Left lobe of liver (tissue), 2 donors: ENCODE measurements at places on chromosomes 3 and 15.

DNA sequence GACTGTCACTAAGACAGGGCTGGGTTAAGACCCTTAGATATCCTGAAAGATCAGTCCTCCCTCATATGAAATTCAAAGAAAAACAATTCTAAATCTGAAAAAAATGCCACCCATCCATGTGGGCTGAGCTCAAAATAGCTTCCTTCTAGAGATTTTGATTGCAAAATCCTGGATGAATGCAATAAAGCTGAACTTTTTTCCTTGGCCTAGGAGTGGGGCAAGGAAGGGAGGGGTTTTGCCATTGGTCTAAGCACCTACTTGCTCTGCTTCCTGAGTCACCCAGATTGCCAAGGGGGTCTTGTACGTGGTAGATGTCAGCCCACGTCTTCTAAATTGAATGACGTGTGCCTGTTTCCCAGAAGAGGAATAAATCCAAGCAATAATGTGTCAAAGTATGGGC, 15.3 kb upstream of the SMAD3 start:
- DNase-seq, result no peak

GRCh38 chr15:39918688-39919385, 1.2 kb downstream of the GPR176 start:
- DNase-seq, result no peak

DNA sequence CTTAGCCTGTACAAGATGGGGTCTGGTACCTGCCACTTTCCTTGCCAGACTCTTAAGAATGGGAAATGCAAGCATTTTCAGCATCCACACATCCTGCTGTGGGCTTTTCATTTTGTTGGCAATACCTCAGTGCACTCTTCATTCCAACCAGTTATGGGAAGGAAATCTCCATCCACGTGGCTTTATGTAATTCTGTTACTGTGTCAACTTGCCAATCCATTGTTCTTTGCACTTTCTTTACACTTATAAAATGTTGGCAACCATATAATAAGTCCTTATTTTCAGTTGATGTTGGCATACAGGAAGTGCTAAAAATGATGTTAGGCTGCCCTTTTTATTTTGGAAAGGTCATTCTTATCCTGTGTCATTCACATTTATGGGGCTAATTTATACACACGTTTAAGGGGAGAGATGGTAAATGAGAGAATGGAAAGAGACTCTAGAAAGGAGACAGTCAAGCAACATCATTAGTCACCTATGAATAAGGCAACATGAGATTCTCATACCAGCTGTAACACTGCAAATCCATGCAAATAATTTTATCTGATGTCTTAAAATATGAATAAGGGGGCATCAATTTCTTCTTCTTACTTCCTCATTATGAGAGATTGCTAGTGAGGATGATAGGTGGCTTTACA, 238.7 kb downstream of the CHST2 start:
- no peak for DNase-seq

GRCh38 chr3:121958801-121959200, 63.2 kb downstream of the ILDR1 start:
- DNase-seq, result no peak

GRCh38 chr3:169170456-169170855, 493.1 kb downstream of the MECOM start:
- no peak for DNase-seq

DNA sequence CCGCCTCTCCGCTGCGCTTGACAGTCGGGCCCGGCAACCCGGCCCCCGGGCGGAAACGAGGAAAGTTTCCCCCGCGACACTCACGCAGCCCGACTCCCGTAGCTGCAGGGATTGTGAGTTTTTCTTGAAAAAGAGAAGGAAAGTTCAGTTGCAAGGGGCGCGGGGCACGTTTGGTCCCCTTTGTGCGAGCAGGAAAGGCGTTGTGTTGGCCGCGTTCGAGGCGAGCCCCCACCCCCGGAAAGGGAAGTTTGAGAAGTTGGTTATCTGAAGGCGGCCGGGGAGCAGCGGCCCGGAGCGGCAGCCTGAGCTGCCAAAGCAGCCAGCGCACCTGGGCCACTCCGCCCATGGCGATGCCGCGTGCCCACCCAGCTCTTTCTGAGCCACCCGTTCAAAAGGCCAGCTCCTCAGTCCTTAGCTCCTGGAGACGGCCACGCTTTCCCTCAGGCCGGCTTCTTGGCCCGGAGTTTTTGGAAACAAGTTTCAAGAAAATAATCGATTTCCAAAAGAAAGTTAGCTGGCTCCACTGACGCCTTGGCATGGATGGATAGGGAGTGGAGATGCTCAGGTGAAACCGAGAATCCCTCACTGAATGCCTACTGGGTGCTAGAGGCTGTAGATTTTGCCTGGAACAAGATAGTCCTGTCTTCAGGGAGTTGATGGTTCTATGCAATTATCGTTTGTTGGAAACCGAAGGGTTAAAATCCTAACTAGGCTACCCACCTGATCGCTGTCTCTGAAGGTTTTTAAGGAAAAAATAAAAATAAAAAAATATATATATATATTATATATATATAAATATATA, 832 bp downstream of the TGFBR2 start:
- peak; percentile 78 for DNase-seq

DNA sequence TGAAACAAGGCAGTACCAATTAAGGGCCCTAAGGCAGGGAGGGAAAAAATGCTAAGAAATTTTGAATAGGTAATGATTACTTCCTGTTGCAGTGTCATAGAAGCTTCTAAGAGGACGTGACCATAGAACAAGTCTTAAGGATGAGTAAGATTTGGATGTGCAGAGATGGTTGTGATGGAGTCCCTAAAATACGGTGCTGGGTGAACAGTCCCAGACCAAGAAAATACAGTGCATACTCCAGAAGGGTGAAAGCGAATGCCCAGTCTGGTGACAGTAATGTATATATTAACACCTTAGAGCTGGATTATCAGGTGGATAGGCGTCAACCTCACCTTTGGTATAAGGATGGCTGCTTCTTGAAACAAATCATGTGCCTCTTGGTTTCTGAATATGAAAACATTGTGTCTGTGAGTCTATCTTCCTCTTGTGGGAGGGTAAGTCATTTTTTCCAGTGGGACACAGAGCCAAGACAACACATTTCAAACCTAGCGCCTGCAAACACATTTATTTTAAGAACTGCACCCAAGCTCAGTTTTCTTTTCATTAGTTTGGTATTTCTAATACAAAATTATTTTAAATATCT, 101.2 kb upstream of the TP63 start:
- DNase-seq, result no peak

DNA sequence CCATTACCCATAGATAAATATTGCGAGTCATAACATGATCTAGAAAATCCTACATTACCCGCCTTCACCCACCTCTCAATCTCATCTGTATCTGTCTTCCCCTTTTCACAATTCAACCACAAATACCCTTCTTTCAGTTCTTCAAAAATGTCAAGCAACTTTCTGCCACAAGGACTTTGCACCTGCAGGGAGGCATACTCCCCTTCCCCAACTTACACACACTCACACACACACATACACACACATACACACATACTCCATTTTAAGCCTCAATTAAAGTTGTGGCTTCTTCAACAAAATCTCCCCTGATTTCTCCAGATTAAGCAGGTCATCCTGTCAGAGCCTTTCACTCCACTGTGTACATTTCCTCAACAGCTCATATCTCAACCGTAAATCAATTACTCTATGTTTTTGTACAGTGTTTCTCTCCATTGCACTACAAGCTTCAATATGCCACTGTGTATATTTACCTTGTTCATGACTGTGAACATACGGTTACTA, 33.1 kb upstream of the CCDC50 start:
- no peak for DNase-seq

- DNase-seq, result no peak
Measured at GRCh38 chr3:4797201-4797705, 182.0 kb upstream of the BHLHE40 start.

GRCh38 chr3:188719545-188719944, 452.2 kb upstream of the TPRG1 start:
- no peak for DNase-seq

DNA sequence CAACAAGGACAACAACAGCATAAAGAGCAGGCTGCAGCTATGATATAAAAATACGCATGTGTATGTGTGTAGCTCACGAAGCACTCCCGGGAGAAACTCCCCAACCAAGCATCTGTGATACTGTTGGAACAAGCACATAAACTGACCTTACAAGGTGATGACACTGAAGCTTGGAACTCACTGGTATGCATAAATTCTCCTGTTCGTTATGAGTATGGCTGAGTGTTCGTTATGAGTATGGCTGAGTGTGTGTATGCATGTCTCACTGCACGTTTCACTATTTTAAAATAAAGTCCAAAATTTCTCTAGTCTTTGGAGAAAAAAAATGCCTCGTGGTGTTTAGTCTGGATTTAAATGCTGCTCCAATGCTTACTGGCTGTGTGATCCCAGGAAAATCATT, 256.8 kb downstream of the RORA start:
- DNase-seq, result no peak

DNA sequence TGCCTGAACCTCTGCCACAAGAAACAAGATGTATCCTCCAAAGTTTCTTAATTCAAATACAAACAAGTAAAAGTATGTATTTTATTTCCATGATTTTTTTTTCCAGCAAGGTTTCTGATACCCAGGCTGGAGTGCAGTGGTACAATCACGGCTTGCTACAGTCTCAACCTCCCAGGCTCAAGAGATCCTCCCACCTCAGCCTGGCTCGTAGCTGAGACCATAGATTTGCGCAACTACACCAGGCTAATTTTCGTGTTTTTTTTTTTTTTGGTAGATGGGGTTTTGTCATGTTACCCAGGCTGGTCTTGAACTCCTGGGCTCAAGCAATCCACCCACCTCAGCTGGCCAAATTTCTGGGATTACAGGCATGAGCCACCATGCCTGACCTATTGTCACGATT, 12.2 kb upstream of the VEPH1 start:
- no peak for DNase-seq

DNA sequence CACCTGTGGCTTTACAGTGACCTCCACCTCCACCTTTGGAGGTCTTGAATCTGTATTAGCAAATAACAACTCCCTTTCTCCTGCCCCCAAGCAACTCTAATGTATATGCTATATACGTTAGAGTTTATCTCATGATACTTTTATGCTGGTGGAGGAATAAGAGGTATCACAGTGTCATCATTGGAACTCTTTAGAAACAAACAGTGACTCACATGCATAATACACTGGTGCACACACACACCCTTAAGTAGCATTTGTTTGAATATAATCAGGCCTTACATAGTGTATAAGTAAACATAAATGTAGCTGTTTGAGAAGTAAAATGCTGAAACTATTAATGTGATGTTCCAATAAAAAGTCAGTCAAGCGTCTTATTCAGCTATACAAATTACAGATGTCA, 280.2 kb upstream of the C2CD4B start:
- no peak for DNase-seq

DNA sequence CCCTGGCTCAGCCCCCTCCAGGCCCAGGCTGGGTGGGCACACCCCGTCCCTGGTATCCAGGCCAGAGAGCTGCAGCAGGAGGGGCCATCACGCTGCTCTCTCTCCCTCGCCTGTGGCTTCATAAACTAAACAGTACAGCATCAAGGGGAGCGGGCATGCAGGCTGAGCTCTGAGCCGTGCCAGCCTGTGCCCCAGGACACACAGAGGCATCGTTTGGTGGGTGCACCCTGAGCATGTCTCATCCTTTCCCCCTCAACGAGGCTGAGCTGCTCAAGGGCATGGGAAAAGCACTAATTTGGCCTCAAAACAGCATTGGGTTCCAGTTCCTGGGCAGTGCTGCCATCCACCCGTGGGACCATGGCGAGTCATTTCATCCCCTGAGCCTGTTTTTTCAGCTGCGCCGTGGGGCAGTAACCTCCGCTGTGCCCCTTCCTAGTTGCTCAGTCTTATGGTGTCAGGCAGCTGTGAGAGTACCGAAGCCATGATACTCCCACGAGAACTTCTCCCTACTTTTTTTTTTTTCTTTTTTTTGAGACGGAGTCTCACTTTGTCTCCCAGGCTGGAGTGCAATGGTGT, 79.6 kb downstream of the CPN2 start:
- no peak for DNase-seq
